ENCODE measurements at places on chromosomes 1 and 21. TPM values are rescaled to one million over a fixed set of nuclear protein-coding genes. Genes with fewer than 3 reads are reported as not detected.

DNA sequence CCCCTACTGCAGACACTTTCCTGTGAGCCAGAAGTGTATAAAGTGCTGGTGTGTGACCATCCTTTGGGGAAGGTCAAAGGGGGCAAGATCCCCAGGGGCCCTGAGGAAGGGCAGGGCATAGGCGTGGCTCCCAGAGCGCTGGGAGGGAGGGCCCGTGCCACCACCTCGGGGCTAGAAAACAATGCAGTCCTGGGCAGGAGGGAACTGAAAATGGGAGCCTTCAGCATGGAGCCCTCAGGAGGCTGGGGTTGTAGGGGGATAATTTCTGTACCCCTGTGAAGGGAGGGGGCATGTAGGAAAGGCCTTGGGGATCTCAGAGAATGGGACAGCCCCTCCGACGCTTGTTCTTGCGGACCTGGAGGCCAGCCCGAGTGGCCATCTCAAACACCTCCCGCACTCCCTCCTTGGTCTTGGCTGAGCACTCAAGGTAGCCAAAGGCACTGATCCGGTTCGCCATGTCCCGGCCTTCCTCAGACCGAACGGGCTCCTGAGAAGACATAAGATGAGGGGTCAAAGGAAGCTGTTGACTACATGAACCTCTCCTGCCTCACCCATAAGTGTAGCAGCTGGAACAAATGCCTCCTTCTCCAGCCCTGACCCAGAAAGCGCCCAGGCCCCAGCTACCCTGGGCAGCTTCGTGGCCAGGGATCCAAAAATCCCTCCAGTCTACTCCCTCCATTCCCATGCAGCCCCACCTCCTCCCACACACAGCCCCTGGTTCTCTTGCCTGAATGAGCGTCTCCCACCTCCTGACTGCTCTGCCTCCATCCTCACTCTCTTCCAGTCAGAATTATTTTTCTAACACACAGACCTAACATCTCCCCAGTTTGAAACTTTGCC lies 5.5 kb downstream of the RHOC start:
- DNase-seq = no peak

DNA sequence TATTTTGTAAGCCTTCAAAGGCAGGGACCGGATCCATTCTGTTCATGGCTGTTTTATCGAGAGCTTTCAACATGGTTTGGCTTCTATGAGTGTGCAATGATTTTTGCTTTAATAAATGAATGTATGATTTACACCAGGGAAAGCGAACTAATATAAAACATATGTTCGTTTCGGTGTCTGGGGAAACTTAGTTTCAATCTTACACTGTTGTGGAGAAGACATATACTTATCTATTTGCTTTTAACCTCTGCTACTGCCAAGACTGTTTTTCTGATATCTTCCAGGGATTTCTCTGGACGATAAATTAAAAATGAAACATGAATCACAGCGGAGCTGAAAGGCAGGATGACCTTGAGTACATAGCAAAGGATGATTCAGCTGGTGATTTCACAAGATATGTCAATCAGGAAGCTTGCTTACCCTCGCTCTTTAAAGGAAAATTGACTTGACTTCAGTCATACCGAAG lies 14.7 kb upstream of the CYYR1 start:
- DNase-seq = no peak

- DNase-seq = no peak
These were observed 10.3 kb downstream of the ALX3 start for GRCh38 chr1:110060034-110060661.

DNA sequence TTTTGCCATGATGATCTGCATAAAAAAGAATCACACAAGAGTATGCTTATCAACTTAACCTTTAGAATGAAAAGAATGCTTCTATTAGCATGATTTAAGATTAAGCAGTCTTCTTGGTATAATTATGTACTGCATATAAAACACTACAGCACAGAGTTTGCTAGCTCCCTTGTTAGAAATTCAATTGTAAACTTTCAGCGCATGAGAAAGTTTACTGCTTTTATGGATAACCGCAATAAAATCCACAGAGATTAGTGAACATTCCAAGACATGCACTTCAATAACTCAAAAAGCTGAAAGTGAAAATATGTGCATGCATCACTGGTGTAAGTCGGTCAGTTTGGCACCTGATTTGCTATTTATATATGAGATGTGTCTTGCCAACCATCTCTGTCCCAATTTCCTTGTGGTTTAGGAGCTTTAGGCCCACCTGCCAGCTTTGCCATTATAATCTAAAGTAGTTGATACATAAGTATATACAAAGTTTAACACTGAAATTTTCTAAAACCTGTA lies 16.9 kb downstream of the CCT8 start:
- DNase-seq = no peak

- peak; percentile 38 for DNase-seq
These were observed 89.7 kb downstream of the DMRTA2 start for GRCh38 chr1:50333595-50333974.

- DNase-seq = no peak
These were observed 17.2 kb upstream of the PRKAB2 start for GRCh38 chr1:147189514-147189913.

- no peak for DNase-seq
These were observed 77.1 kb downstream of the CEP350 start for GRCh38 chr1:180031664-180032063.

GRCh38 chr1:8217011-8217711 lies 100.8 kb upstream of the SLC45A1 start:
- DNase-seq = no peak

DNA sequence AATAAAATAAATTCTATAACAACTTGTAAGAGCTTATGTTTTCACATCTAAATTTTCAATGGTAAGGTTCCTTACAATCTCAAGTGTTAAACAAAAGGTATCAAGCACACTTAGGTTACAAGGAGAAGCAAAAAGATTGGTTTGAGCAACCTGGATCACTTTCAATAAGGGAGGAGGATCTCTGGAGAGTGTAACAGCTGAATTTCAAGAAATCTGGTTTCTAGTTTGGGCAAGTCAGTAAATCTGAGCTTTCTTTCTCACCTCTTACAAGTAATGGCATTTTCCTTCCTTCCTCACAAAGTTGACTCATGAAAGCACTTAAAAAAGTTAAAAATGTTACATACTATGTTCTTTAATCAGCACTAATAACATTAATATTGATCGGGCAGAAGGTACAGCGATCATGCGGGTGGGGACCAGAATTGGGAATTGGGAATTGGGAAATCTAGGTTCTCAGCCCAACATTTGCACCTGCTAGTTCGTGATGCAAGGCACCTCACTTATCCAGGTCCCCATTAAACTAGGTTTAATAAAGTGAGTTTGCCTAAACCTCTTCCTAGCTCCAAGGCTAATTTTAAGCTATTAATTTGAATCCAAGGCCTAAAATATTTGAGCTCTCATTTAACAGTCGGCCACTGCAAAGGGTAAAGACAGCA lies 3.1 kb downstream of the NUCKS1 start:
- no peak for DNase-seq

DNA sequence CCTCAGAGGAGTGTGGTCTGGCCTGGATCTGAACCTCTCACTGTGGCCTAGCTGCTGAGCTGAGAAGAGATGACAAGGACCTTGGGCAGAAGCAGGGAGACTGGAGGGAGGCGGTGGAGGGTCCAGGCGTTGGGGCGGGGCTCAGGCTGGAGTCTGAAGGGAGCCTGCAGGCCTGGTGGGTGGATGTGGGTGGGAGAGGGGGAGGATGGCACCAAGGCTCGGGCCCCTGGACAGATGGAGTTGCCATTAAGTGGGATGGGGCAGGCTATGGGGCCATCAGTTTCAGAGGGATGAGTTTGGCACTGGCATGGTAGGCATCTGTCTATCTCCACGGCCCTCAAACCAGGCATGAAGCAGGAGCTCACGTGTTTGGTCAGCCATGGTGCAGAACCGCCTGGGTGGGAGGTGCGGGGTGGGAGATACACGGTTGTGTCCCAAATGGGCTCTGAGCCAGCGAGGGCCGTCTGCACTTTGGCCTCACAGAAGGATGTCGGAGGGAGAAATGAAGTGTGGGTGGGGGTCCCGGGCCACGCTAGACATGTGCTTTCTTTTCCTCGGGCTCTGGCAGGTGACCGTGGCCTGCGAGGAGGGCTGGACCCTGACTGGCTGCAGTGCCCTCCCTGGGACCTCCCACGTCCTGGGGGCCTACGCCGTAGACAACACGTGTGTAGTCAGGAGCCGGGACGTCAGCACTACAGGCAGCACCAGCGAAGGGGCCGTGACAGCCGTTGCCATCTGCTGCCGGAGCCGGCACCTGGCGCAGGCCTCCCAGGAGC lies 23.6 kb downstream of the PCSK9 start:
- DNase-seq = no peak

DNA sequence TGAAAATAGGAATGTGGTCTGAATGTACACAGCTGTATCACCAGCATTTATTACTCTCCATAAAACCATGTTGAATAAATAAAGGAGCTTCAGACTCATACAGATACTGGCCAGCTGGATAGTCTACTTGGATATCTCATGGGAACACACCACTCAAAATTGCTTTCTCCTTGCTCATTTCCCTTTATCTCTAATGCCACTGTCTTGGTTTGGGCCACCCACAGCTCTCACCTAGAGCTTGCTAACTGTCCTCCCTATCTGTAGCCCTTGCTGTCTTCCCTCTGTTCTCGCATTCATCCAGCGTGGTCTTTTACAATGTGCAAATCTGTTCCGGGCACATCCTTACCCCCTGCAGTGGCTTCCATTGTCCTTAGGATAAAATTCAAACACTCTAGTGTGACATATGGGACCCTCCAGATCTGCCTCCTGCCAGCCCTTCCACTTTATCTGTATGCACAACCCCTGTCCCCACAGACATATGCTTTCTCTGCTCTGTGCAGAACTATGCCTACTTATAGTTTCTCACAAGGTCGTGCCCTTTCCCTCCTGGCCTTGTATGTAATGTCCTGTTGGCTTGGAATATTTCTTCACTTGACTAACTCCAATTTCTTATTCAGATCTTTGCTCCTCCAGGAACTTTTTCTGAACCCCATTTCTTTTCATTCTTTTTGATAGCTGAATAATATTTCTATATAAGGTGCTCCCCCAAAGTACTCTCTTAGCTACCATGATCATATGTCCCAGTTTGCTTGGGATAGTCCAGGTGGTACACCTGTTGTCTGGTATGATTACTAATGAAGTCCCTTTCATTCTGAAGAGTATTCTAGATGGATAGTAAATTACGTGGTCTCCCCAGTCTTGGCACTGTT lies 2.9 kb downstream of the FLVCR1 start:
- no peak for DNase-seq

GRCh38 chr1:119372503-119373086 lies 4.0 kb downstream of the HAO2 start:
- no peak for DNase-seq

DNA sequence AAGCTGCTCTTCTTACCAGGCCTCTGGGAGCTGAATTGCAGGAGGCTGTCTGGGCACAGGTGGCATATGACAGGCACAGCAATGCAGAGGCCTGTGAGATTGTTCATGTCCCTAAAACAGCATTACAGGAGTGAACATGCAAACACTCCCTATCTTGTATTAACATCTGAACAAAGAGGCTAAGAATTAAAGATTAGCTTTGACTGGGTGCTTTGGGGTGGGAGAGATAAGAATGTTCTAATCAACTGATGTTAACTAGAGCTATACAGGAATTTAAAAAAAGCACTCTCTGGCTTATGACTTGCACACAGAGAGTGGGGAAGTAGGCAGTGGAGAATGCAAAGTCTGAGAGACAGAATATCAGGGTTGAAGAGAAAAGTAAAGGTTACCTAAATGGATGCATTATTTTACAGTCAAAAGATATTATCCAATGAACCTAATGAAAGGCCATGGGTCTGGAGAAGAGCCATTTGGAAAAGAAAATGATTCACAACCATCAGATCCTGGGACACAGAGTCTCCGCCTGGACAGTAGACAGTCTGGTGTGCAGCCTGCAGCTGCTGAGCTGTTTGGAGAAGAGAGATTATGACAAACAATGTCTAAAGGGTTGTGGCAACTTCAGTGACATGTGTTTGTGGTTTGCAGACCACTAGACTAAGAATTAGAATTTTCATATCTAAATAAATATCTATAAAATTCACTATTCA lies 20.2 kb downstream of the DPT start:
- no peak for DNase-seq

DNA sequence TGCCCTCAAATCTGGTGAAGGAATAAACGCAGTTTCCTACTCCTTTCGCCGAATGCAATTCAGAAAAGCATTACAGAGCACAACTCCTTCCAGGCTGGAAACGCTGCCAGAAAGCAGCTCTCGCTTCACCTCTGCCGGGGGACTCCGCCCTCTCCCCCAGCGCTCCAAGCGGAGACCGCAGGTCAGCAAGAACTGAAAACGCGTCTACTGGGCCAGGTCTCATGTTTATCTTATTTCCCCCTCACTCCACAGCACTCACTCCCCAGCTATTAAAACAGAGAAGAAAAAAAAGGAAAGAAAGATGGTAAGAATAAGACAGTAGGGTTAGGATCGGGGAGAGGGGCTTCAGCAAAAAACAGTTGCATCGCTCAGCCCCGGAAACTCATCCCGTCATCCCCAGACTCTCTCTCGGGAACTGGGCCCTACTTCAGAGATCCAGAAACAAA lies 833 bp upstream of the RCOR3 start:
- peak; percentile 78 for DNase-seq

DNA sequence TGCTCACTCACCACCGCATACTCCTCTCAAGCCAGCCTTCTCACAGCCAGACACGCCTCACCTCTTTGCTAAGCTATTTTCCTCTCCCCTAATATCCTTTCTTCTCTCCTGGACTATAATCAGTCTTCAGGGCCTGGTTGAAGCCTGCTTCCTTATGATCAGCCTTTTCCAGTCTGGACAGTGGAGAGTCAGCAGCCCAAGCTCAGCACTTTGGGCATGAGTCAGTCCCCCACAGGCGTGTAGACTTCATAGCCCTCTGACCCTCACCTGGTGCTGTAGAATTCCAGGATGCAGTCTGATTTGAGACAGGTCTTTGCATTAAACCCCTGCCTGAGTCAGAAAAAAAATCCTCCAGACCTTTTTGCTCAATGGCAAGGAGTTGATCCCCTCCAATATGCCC lies 2.5 kb downstream of the HPCAL4 start:
- no peak for DNase-seq

GRCh38 chr1:211605034-211605433 lies 26.1 kb upstream of the SLC30A1 start:
- DNase-seq = no peak

GRCh38 chr1:8669606-8670335 lies 147.7 kb downstream of the RERE start:
- no peak for DNase-seq

DNA sequence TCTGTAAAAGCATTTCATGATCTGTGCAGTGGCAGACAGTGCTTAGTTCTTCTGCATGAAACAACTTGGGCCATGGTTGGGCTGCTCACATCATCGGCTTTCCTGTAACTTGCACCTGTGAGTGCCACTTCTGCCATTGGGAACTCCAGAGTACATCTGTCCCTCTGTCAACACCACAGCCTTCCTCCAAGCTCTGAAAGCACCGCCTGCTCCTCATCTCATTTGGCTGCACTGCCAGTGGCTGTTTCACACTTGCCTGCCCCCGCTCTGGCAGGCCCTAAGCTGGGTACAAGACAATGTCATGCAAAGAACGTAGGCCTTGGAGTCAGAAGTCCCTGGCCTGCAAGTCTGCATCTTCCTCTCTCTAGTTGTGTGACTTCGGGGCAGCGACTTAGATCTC lies 46.4 kb downstream of the DDX20 start:
- DNase-seq = no peak

- DNase-seq = no peak
These were observed 233.3 kb upstream of the COA6 start for GRCh38 chr1:234139966-234140365.

GRCh38 chr1:17777818-17778217 lies 22.7 kb downstream of the ACTL8 start:
- DNase-seq = no peak

TMEM82 gene
- total RNA-seq = 4.9 TPM

CFAP74 gene
- not detected for total RNA-seq

THBS3 gene
- 43.1 TPM for total RNA-seq

PDPN gene
- 37.5 TPM for total RNA-seq

ITLN1 gene
- 0.29 TPM for total RNA-seq
